GM12878 (cell line): ENCODE measurements at places on chromosomes 5 and 9. TPM values are rescaled to one million over a fixed set of nuclear protein-coding genes. Genes with fewer than 3 reads are reported as not detected.

DNA sequence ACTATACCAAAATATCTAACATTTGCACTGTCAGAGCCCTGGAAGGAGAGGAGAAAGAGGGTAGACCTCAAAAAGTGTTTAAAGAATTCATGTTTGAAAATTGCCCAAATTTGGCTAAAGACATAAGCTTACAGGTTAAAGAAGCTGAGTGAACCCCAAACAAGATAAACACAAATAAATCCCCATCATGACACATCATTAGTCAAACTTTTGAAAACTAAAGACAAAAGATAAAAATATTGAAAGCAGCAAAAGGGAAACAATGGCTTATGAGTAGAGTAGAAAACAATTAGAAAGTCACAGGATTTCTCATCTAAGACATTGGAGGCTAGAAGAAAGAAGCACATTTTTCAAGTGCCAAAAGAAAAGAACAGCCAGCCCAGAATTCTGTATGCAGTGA lies 6.1 kb upstream of the UBLCP1 start:
- no peak for DNase-seq

- DNase-seq = no peak
These were observed 31.7 kb upstream of the CEP72 start for GRCh38 chr5:580436-580835.

- no peak for DNase-seq
These were observed 454 bp downstream of the NELFB start for GRCh38 chr9:137255448-137256114.

Gene BTNL8
- total RNA-seq = not detected in 2 replicates
